ENCODE measurements at places on chromosomes 4 and X.
A peak's percentile ranks its signal among the peaks of the same experiment; 100 is the strongest.

DNA sequence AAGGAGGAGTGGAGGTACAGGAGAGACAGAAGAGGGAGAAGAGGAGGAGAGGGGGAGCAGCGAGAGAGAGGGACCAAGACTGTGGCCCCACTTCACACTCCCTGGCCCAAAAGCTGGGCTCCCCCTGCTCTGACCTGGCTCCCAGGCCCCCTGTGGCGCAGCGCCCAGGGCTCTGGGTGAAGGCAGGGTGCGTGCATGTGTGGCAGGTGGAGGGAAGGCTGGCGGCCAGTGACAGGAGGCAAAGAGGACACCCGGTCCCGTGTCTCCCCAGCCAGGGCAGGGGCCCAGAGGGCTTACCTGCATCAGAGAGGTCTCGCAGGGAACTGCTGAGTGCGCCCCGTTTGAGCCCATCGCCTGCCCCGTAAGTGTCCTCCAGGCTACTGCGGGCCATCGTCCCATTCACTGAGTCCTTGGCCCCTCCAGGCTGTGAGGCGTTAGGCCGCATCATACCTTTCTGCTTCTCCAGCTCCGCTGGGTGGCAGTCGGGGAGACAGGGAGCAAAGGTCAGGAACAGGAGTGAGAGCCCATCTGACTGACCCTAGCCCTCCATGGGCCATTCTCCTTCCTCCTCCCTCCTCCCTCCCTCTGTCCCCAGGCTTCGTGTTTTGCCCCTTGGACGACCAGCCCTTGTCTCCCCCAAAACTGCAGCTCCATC lies 11.1 kb upstream of the KDM5C start:
- DNase-seq: no peak

GRCh38 chr4:153890761-153891160 lies 101.9 kb upstream of the SFRP2 start:
- no peak for DNase-seq

DNA sequence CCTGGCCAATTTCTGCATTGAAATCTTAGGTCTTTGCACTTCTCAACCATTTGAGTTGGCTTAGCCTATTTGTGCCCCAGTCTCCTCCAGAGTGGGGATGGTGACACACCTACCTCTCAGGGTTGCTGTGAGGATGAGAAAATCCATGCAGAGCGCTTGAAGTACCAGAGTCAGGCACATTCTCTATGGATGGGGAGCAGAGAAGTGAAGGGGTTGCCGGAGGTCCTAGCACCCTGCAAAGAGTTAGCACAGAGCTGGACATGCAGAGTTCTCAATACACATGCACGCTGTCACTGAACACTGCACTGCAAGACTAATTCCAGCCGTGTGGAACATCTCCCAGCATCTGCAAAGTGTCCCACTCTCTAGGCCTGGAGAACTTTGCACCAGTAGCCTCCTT lies 2.6 kb upstream of the STK32B start:
- no peak for DNase-seq

DNA sequence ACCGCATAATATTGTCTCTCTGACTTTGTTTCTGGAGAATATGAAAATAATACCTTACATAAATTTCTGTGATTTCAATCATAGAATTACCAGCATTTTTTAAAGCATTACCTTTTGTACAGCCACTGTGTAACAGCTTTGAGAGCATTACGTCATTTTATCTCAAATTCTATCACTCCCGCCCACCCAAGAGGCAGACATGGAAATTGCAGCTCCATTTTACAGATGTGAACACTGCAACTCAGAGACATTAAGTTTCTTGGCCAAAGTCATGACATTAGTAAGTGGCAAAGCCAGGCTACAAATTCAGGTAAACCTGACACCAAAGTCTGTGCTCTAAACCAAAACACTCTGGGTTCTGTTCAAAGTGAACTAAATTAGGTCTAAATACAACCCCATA lies 33.6 kb upstream of the KDR start:
- DNase-seq: peak; percentile 25

GRCh38 chr4:109389369-109390114 lies 44.1 kb upstream of the SEC24B start:
- DNase-seq: no peak

- no peak for DNase-seq
Observed at GRCh38 chr4:38855466-38855865, 1.2 kb downstream of the TLR6 start.

GRCh38 chr4:139840773-139841172 lies 175.2 kb downstream of the MGST2 start:
- DNase-seq: no peak

GRCh38 chrX:35919536-35920309 lies at the start of gene CFAP47:
CFAP47 (plus strand) TSS chrX:35919734; CDS start chrX:35919800, 66 bp downstream.
- no peak for DNase-seq

- peak; percentile 94 for DNase-seq
Observed at GRCh38 chrX:38142610-38143009, 78.1 kb downstream of the SRPX start.

DNA sequence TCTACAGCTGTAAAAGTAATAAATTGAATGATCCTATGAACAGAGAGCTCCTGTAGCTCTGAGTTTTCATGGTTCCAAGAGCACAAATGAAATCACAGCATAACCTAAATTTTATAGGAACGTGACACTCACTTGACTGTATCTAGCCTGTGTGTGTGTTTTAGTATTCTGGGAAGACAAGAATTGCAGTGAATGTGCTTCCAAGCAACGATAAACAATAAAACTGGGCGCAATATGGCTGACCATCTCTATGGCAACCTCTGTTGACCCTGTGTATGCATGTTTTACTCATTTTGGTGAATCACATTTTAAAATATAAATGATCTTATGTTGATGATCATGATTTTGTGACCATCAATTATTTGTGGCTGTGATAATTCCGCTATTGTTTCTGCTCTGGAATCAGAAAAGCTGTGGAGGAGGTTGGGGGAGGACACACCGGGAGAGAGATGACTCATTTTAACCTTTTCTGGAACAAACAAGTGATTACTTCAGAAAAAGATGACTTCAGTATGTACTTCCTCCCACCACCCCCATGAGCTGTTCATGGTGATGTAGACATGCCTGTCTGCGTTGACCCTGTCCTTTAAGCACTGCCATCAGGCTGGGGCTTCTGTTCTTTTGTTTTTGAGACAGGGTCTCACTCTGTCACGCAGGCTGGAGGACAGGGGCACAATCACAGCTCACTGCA lies 31.8 kb downstream of the USP11 start:
- peak; percentile 37 for DNase-seq

- no peak for DNase-seq
Observed at GRCh38 chr4:71497078-71497477, 158.3 kb downstream of the SLC4A4 start.

DNA sequence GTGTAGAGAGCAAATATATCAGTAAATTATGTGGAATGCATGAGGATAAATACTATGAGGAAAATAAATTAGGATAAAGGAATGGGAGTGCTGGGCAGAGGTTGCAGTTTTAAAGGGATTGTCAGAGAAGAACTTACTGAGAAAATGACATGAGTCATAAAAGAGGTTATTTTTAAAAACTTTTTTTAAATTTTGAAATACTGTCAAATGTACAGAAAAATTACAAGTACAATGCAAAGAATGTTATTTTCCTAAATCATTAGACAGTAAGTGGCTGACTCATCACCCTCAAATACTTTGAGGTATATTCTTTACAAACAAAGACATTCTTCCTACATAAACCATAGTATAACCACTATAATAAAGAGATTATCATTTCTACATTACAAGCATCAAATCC lies 29.8 kb upstream of the H2AZ1 start:
- DNase-seq: no peak

- no peak for DNase-seq
Observed at GRCh38 chrX:120468479-120468824, 644 bp downstream of the LAMP2 start.

DNA sequence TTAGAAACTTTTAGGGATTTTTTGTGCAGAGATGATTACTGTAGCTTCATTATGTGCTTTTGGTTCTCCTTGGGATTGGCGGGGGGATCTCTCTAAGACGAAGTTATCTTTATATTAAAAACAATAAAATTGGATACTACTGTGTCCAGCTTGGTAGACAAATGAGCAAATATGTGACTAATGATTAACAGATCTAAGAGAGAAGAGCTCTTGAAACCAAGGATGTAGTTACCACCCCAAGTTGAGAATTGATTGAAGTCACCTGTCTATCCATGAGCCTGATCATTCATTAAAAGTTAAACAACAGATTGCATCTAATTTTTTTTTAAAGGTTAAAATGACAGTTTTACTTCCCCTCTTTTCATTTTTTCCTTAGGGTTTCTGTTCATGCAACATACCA lies 8.7 kb downstream of the PAICS start:
- DNase-seq: no peak

DNA sequence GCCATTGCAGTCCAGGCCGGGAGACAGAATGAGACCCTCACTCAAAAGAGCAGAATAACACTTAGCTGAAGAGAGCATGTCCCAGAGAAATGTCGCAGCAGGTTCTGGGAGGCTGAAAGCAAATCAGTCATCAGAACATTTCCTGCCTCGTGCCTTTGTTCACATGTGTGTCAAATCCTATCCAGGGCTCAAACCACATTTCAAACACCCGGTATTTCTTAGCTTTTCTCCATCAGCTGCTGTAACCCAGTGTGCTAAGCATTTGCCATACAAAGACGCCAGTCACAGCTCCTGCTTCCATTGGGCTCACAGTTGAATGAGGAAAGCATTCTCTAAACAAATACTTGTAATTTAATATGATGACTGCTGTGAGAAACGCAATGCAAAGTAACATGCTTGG lies 6.0 kb downstream of the PALLD start:
- DNase-seq: no peak

DNA sequence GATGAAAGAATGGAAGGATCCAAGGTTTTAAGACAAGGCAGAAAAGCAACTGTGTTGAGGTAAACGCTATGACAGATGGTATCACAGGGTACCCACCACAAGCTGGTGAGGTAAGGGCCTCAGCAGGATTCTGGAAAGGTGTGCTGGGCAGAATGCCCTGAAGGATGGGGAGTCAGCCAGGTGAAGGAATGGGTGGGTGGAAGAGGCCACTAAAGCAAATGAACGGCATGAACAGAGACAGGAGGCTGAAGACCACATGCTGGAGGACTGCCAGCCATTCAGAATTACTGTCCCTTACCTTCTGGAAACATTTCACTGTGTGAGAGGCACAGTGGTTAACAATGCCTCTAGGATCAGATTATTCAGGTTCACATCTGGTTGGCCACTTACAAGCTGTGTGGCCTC lies 23.6 kb downstream of the GPRIN3 start:
- DNase-seq: no peak

GRCh38 chr4:87559090-87559837 lies 30.1 kb upstream of the SPARCL1 start:
- no peak for DNase-seq

DNA sequence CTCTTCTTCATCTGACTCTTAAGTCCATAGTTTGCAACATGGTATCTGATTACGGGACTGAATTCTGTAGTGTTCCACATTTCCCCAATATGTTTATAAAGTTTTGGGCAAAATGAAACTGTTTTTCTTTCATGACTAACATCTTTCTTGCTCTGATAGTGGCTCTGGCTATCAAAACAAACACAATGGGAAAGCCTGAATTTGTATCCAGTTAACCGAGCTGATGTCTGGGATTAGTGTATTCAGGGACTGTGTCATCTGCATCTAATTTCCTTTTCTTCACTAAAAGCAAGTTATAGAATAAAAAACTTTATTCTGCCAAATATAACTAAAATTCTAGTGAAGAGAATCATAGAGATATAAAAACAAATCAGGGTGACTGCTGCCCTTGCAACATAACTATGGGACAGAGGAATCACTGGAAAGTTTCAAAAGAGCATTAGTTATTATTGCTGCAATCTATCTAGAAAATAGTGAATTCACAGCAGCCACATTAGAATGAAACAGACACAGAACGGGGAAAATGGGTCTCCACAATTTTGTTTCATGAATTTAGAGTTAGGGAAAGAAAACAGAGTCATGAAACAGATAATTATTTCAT lies 61.3 kb downstream of the ANTXR2 start:
- peak; percentile 59 for DNase-seq

DNA sequence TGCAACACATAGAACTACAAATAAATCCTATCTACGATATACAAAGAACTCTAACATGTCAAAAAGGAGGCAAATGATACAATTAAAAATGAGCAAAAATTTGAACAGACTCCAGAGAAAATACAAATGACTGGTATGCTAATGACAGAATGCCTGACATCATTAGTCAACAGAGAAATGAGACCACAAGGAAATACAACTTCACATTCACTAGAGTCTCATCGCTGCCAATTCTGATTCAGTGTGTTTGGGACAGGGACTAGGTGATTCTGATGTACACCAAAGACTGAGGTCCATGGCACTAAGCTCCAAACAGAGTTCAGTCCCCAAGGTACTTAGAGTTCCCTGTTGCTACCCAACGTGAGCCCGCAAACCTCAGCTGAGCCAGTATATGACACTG lies 23.4 kb downstream of the SLC2A9 start:
- peak; percentile 57 for DNase-seq

GRCh38 chr4:36091997-36092396 lies 152.3 kb downstream of the ARAP2 start:
- no peak for DNase-seq

DNA sequence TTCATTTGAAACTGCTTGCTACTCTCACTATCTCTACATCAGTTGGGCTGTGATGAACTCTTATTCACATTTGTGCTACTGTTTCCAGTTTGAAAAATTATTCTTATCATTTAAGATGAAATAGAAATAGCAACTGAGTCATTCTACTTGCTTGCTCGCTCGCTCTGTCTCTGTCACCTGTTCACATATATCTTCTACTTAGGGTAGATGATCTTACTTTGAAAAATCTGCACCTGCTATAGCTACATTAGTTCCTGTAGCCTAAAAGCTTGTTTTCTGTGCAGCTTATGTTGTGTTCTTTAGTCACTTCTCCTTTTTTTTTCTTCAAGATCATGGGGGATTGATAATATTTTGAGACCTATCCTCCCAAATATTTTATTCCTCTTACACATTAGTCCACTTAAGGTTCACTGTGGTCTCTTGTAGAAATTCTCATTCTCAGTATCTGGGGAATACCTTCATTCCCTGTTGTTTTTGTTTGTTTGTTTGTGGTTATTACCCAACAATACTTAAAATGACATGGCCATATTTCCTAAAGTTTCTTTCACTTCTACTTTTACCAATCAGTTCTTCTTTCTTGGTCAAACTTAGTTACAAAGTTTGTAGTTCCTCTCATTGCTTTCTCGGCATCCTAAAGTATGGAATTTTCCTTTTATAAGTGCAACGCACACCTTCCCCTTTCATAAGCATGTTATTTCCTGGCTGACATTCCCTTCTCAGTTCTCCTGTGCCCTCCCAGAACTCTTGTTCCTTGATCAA lies 36.5 kb downstream of the CLCN5 start:
- no peak for DNase-seq

GRCh38 chrX:72254816-72255215 lies 16.0 kb upstream of the ERCC6L start:
- DNase-seq: no peak

DNA sequence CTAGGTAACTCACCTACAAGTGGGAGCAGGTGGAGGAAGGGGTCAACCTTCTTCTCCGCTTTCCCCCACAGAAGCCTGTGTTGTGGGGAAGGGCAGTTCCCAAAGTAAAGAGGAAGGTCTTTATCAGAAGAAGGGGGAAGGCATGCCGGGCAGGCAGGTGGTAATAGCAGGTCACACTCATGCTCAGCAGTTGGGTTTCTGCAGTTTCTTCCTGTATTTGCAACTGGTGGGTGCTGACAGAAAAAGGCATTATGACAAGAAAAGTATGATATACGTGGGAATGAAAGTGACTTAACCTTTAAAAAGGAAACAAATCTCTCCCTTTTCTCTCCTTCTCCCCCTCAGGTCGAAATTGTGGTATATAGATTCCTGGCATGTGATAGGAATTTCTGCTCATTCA lies 3.7 kb downstream of the MTMR1 start:
- DNase-seq: no peak

GRCh38 chr4:89829470-89830138 lies 7.4 kb downstream of the SNCA start:
- DNase-seq: no peak

GRCh38 chrX:11899091-11899490 lies 141.1 kb downstream of the MSL3 start:
- peak; percentile 83 for DNase-seq
